Germinal center (tissue), 1 donor: ENCODE measurements at places on chromosomes 4 and X.

GRCh38 chr4:48079972-48080391 lies 54.1 kb downstream of the TXK start:
- DNase-seq = no peak

- DNase-seq = no peak
These were observed 22.9 kb upstream of the TRIM2 start for GRCh38 chr4:153181293-153181692.

GRCh38 chr4:139403462-139403861 lies 50.5 kb upstream of the RAB33B start:
- DNase-seq = no peak

- DNase-seq = no peak
These were observed 452 bp upstream of the RAI2 start for GRCh38 chrX:17861489-17862011.

DNA sequence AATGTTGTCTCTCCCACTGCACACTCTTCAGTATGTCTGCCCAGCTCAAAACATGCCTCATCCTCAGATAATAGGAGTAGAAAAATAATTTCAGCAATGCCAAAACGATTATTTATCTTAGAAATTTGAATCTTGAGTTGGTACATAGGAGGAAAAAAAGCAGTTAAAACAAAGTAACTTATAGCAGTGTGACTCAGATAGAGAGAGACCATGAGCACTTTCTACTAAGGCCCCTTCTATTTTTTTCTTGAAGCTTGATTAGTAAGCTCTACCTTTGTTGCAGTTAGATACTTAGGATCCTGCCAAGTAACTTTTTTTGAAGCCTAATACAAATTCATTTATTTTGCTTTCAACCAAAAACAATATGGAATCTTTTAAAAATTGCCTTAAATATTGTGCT lies 212.3 kb downstream of the MAD2L1 start:
- no peak for DNase-seq

- DNase-seq = no peak
These were observed 168.1 kb downstream of the EPHA5 start for GRCh38 chr4:65502131-65502701.

- DNase-seq = no peak
These were observed 38.1 kb downstream of the MID1 start for GRCh38 chrX:10582215-10582733.
